ENCODE measurements at places on chromosomes 7 and 10.

GRCh38 chr10:129464251-129464650, 2.8 kb upstream of the MGMT start:
- DNase-seq, result peak; percentile 6

GRCh38 chr10:96610817-96611216, 24.0 kb upstream of the TM9SF3 start:
- no peak for DNase-seq

DNA sequence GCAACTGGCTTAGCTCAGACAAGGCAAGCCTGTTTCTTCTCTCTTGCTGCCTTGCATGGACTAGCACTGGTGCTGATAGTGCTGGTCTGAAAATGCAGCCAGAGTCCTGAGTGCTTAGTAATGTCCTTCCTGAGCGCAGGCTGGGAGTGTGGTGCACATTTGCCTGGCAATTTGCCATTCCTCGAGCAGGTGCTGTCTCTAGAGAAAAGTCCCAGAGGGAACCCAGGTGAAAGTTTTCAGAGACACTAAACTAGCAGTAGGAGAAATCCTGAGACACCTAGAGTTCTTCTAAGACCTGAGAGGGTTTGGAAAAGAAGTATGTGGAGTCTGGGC, 1.9 kb downstream of the SFTPD start:
- DNase-seq, result no peak

DNA sequence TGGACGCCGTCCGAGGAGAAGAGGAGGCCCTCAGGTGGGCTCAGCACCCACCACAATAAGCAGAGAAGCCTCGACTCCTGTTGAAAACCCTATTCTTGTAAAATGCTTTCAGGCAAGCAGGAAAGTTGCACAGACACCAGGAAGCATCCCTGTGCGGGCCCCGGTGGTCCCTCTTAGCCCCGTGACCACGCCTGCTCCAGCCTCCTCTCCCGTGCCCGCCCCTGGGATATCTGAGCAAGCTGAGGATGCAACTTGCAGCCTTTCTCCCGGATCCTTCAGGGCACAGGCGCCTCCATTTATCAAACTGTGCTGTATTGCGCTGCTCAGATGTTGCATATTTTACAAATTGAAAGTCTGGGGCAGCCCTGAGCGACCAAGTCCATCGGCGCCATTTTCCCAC, 72.7 kb downstream of the CFAP46 start:
- no peak for DNase-seq

DNA sequence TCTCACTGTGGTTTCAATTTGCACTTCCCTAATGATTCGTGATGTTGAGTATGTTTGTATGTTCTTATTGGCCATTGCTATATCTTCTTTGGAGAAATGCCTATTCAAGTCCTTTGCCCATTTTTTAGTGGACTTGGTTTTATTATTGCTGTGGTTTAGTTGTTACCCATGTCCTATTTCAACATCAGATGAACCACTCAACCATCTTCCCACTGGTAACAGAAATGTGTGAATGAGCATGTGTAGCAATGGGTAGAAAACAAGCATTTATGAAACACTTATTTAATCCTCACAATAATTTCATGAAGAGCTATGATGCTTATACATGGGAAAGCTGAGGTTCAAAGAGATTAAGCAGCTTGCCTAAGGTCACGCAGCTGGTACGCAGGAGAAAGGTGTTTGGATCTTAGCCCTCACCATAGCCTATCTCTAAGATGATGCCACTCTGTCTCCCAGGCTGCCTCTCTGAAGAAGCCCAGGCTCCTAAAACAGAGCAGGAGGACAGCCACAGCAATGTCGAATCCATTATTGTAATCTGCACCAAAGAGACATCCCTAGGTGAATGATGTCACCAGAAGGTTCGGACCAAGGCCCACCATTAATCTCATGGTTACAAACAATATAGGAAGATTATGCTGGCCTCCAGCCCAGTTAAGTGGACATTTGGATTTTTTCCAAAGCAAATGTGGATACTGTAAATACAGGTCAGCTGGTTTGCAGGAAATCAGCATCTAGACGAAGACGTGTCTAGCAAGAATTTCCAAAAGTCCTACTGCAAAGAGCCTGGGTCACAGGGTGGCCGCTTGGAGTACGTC, 447.6 kb upstream of the ZMIZ1 start:
- DNase-seq, result no peak

GRCh38 chr10:31458974-31459373, 140.0 kb downstream of the ZEB1 start:
- no peak for DNase-seq

- DNase-seq, result no peak
Measured at GRCh38 chr7:98613601-98614425, 3.3 kb upstream of the NPTX2 start.

GRCh38 chr7:21198921-21199320, 229.0 kb upstream of the SP4 start:
- no peak for DNase-seq

GRCh38 chr10:71259282-71259681, 46.9 kb downstream of the UNC5B start:
- DNase-seq, result no peak

DNA sequence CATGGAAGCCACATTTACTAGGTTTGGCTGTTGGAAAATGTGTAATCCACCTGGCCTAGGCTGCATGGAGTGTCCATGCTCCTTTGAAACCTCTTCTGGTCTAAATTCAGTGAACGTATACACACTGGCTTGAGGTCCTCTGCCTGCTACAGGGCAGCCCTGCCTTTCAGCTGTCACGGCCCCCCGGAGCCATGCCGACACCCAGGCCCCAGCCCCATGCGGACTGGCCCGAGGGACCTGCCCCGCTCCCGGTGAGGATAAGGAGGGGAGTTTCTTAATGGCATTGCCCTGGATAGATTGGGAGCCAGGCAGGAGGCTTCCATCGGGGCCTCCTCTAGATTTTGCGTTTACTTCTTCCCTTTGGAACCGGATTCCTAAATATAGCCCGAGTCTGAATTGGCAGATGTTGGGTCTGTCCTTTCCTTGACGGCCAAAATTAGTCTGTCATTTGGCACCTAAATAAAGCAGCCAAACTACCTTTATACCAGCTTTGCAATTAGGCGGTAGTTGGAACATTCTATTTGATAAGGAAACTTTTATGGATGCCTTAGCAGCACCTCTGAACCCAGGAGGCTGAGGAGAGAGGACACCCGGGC, 72.1 kb upstream of the SH2B2 start:
- DNase-seq, result no peak

DNA sequence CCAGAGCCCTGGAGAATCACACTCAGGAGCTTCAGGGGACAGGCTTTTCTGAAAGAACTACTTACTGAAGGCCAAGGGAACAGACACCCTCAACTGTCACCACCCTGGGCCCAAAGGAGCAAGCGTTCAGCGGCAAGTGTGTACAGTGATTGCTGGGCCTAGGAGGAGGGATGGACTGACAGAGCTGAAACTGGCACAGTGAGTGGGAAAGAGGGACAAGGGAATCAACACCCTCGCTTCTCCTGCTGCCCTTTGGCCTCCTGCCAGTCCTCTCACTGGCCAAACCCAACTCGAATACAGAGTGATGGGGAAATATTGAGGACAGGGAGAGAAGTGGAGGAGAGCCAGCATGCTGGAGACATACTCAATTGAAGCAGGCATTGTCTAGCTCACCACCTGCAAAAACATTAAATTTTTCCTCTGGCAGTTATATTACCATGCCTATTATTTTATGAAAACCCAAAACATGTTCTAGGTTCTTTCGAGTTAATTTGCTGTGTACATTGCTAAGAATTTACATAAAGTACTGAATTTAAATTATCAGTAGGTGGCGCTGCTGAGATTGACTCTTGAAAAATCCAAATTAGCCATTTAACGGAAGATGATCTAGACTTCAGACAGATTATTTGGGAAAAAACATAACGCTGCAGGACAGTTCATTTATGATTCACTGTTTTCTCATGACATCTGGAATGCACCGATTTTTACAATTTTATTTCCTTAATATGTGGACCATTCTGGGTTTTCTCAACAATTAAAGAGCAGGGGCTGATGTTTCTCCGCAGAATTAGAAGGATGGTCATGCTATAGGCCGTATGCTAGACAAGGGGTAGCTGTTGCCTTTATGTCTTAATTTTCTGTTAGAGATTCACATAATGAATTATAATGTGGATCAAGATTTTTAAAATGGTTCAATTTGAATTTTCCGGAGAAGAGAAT, 14.7 kb upstream of the TMEM236 start:
- DNase-seq, result no peak

DNA sequence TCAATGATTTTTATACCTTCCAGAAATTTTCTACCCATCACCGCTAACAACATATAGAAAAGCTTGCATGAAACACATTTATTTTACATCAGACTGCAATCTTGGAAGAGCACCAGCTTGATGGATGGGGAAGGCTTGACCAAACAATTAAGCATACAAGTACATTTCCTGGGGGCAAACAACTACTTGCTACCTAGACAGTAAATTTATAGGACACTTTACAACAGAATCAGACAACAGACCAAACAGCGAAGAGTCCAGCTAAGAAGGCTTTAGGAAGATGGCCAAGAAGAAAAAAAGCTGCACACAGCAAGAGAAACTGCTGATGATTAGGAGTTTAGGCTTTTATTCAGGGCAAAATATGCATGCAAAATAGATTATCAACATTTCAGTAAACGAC, 8.0 kb downstream of the AASS start:
- no peak for DNase-seq

- DNase-seq, result no peak
Measured at GRCh38 chr7:81206217-81206616, 287.4 kb upstream of the SEMA3C start.

DNA sequence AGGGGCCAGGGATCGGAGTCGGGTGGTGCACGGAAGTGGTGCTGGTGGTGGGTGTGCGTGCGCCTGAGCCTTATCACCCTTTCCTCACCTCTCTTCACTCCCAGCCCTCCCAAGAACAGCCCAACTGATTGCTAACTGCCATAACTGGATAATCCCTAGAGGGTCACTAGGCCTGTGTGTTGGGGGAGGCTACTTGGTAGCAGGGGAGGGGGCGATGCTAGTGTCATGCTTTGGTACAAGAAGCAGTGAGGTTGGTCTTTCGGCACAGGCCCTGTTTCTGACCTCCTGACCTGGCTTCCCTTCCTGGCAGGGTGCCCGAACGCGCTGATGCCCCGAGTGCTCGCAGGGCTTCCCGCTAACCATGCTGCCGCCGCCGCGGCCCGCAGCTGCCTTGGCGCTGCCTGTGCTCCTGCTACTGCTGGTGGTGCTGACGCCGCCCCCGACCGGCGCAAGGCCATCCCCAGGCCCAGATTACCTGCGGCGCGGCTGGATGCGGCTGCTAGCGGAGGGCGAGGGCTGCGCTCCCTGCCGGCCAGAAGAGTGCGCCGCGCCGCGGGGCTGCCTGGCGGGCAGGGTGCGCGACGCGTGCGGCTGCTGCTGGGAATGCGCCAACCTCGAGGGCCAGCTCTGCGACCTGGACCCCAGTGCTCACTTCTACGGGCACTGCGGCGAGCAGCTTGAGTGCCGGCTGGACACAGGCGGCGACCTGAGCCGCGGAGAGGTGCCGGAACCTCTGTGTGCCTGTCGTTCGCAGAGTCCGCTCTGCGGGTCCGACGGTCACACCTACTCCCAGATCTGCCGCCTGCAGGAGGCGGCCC, 652 bp downstream of the KAZALD1 start:
- DNase-seq, result peak; percentile 62

DNA sequence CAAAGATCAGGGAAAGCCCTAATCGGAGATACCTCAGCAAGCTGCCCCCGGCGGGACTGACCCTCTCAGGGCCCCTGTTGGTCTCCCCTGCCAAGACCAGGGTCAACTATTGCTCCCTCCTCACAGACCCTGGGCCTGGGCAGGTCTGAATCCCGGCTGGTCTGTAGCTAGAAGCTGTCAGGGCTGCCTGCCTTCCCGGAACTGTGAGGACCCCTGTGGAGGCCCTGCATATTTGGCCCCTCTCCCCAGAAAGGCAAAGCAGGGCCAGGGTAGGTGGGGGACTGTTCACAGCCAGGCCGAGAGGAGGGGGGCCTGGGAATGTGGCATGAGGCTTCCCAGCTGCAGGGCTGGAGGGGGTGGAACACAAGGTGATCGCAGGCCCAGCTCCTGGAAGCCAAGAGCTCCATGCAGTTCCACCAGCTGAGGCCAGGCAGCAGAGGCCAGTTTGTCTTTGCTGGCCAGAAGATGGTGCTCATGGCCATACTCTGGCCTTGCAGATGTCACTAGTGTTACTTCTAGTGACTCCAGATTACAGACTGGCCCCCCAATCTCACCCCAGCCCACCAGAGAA, 24.1 kb downstream of the TBATA start:
- DNase-seq, result peak; percentile 40

DNA sequence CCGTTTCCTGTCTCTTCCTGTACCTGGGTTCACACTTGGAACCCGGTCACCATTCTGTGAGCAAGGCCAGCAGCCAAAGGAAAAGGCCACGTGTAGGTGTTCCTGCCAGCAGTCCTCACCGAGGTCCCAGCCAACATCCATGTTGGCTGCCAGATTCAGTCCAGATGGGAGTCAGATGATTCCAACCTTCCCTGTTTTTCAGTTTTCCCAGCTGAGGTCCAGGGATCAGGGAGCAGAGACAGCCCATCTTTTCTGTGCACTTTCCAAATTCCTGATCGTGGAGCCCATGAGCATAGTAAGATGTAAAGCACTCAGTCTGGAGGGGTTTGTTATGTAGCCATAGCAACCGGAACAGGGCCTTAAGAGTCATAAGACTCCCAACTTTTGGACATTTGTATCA, 3.9 kb upstream of the PVRIG start:
- DNase-seq, result no peak

- no peak for DNase-seq
Measured at GRCh38 chr10:14162629-14163344, 167.9 kb downstream of the FRMD4A start.

DNA sequence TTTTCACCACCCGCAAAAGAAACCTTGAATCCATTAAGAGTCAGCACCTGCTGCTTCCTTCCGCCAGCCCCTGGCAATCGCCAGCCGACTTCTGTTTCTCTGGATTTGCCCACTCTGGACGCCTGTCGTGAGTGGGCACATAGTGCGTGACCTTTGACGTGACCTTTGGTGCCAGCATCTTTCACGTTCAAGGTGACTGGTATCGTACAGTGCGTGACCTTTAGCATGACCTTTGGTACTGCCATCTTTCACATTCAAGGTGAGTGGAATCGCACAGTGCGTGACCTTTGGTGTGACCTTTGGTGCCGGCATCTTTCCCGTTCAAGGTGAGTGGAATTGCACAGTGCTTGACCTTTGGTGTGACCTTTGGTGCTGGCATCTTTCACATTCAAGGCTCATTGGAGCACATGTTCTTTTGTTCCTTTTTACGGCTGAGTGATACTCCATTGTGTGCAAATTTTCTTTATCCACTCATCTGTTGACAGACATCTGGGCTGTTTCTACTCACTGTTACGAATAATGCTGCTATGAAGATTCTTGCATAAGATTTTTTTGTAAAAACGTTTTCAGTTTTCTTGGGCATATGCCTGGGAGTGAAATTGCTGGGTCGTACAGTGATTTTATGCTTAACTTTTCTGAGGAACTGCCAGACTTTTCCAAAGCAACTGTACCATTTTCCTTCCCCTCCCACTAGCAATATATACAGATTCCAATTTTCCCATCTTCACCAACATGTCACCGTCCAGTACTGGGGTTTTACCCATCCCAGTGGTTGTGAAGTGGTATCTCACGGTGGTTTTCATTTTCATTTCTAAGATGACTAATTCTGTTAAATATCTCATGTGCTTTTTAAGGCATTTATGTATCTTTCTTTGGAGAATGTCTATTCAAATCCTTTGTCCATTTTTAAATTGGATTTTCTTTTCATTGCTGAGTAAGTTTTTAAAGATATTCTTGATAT, 145.3 kb downstream of the DIP2C start:
- no peak for DNase-seq
